ENCODE measurements at places on chromosomes 1 and 21. TPM values are rescaled to one million over a fixed set of nuclear protein-coding genes. Genes with fewer than 3 reads are reported as not detected.

The INSRR gene
- polyA plus RNA-seq = 1.1 TPM

The ZNF648 gene
- 0.09 TPM for polyA plus RNA-seq

DNA sequence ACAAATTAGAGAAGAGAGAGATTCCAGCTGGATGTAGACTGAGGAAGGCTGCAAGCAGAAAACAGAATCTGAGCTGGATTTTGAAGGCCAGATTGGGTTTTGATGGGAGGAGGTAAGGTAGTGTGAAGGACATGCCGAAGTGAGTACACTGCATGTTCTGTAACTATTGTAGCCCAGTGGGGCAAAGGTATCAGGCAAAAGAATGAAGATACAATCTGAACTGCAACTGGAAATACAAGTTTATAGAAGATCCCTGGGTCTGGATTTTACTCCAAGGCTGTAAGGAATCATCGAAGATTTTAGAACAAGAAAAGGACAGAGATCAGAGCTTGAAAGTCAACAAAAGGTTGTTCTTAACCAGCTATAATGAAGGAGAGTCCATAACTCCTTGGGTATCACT, 382.0 kb downstream of the KCNH1 start:
- H3K27ac ChIP-seq = no peak overlapping the region
- H3K36me3 ChIP-seq = no peaks in the 10 kb centered on the region
- H3K4me1 ChIP-seq = peaks cover 3% of the 10 kb centered on the region
- H3K27me3 ChIP-seq = no peaks in the 10 kb centered on the region
- no peak overlapping the region for H3K4me3 ChIP-seq

DNA sequence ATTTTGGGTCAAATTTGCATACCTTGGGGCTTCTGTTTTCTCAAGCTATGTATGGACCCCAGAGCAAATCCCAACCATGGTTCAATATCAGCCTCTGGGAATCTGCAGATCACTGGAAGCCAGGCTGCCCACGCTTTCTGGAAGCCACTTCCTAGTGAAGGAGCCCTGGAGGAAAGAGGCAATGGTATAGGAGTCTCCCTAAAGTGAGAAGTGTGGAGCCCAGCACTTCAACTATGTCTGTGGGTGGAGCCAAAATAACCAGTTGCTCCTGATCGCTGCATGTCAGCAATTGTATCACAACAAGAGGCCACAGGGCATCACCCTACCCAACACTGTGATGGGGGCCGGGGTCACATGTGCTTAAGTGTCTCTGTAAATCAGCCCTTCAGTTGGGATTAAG, 26.9 kb downstream of the ETS2 start:
- no peak overlapping the region for H3K27ac ChIP-seq
- no peak for DNase-seq
- no peaks in the 10 kb centered on the region for H3K27me3 ChIP-seq
- no peak overlapping the region for H3K4me3 ChIP-seq
- no peaks in the 10 kb centered on the region for H3K36me3 ChIP-seq

The SPRR2E gene
- not detected for polyA plus RNA-seq

DNA sequence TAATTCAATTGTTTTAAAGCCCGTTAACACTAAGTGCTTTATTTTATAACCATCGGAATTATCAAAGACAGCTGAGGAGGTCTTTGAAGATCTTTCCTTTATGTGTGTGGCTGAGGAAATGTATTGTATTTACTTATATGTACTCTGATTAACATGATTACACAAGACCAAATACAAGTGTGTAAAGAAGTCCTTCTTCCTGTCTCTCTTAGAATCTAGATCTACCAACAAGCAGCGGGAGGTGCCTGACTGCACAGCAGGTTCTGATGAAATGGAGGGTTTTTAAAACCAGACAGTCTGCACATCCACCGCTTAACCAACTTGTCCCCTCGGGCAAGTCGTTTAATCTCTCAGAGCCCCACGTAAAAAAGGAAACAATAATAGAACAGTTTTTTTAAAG, 240.5 kb upstream of the MAP1LC3C start:
- H3K27me3 ChIP-seq = no peaks in the 10 kb centered on the region
- H3K36me3 ChIP-seq = no peaks in the 10 kb centered on the region
- no peak overlapping the region for H3K27ac ChIP-seq
- no peaks in the 10 kb centered on the region for H3K4me1 ChIP-seq
- no peak for DNase-seq

DNA sequence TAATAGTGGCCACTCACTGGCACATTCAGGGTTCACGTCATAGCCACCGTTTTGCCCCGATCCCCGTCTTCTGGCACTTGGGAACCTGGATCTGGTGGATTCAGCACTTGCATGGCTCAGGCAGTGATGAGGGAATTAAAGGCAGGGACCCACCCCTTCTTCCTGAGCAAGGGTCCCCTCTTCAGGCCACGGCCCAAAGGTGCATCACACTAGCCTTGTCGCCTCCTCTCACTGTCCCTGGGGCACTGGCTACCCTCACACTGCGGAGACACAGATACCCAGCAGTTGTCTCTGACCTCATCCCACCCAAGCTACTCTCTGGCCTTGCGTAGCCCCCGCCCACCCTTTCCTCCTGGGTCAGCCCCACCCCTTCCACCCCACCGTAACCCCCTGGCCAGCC, 19.9 kb upstream of the LDLRAP1 start:
- no peak overlapping the region for H3K27ac ChIP-seq
- H3K27me3 ChIP-seq = peaks cover 5% of the 10 kb centered on the region
- H3K4me1 ChIP-seq = no peaks in the 10 kb centered on the region

The CYP4Z1 gene
- polyA plus RNA-seq = not detected

DNA sequence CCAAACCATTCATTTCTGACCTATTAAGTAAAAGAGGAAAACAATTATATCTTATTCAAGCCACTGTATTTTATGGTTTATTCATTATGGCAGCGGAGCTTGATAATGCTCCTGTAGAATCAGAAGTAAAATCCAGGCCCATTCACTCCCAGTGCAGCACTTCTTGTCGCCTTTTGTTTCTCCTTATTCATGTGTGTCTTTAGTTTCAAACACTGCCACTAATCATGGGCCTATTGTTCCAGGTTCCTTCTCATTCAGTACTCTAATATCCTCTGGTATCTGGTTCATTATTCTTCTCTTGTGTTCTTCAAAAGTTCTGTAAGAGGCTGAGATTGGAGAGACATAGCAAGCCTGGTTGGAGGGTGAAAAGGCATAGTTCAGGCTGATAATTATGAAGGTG, 218.3 kb downstream of the LRRIQ3 start:
- H3K4me1 ChIP-seq = no peaks in the 10 kb centered on the region
- H3K27me3 ChIP-seq = no peaks in the 10 kb centered on the region
- DNase-seq = no peak
- no peak overlapping the region for H3K4me3 ChIP-seq

GRCh38 chr1:173176246-173176645, 30.9 kb downstream of the TNFSF4 start:
- H3K4me3 ChIP-seq = no peak overlapping the region
- peak overlapping the region; percentile 24 for H3K27ac ChIP-seq
- H3K27me3 ChIP-seq = no peaks in the 10 kb centered on the region
- H3K4me1 ChIP-seq = no peaks in the 10 kb centered on the region
- H3K36me3 ChIP-seq = no peaks in the 10 kb centered on the region

The BECN2 gene
- polyA plus RNA-seq = 0.18 TPM

DNA sequence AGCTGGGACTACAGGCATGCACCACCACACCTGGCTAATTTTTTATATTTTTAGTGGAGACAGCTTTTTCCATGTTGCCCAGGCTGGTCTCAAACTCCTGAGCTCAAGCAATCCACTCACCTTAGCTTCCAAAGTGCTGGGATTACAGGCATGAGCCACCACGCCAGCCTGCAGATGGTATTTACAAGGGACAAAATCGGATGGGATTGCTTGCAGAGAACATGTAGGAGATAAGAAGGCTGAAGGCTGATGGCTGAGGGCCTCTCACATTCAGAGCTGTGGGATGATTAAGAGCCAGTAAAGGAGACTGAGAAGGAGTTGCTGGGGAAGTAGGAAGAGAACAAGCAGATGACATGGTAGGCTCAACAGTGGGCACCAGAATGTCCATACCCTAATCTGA, 24.0 kb upstream of the QSOX1 start:
- no peaks in the 10 kb centered on the region for H3K27me3 ChIP-seq
- H3K4me1 ChIP-seq = no peaks in the 10 kb centered on the region
- H3K36me3 ChIP-seq = no peaks in the 10 kb centered on the region
- H3K27ac ChIP-seq = no peak overlapping the region
- no peak for DNase-seq
- no peak overlapping the region for H3K4me3 ChIP-seq

GRCh38 chr1:12346483-12347151, 116.8 kb downstream of the VPS13D start:
- no peak for DNase-seq
- H3K27me3 ChIP-seq = no peaks in the 10 kb centered on the region
- H3K4me3 ChIP-seq = no peak overlapping the region
- H3K27ac ChIP-seq = no peak overlapping the region

- H3K36me3 ChIP-seq = no peaks in the 10 kb centered on the region
- H3K27ac ChIP-seq = peak overlapping the region; percentile 85
- peaks cover 12% of the 10 kb centered on the region for H3K27me3 ChIP-seq
- H3K4me3 ChIP-seq = peak overlapping the region; percentile 80
- peaks cover 48% of the 10 kb centered on the region for H3K4me1 ChIP-seq
Observed at GRCh38 chr21:44872323-44872648, 1.2 kb downstream of the PTTG1IP start.

DNA sequence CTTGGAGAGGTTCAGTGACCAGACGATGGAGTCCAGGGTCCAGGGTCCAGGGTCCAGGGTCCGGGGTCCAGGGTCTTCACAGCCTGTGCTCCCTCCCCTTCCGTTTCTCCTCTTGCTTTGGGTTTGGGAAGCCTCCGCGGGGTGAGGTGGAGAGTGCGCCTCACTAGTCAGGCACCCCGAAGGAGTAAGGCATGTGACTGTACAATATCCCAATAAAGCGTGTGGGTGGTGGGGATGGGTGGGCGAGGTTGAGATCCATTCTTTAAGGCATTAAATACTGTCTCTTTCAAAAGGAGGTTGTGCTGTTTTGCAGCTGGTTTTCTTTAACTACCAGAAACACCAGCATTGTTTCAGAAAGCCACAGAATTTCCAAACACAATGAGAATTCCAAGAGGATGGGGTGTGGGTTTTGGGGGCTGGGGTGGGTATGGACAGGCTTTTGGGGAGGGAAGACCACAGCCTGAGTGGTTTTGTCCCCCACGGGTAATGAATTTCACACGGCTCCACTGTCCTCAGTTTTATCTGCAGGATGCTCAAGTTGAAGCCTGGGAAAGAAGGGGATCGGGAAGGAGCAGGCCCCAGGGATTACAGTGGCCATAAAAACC, 65.7 kb downstream of the KIF26B start:
- H3K27me3 ChIP-seq = peaks cover 3% of the 10 kb centered on the region
- no peak overlapping the region for H3K27ac ChIP-seq
- no peak for DNase-seq
- no peak overlapping the region for H3K4me3 ChIP-seq

GRCh38 chr1:175669569-175669968, 73.8 kb downstream of the TNR start:
- no peak overlapping the region for H3K27ac ChIP-seq
- no peaks in the 10 kb centered on the region for H3K36me3 ChIP-seq
- H3K4me3 ChIP-seq = no peak overlapping the region
- DNase-seq = no peak
- H3K27me3 ChIP-seq = no peaks in the 10 kb centered on the region

DNA sequence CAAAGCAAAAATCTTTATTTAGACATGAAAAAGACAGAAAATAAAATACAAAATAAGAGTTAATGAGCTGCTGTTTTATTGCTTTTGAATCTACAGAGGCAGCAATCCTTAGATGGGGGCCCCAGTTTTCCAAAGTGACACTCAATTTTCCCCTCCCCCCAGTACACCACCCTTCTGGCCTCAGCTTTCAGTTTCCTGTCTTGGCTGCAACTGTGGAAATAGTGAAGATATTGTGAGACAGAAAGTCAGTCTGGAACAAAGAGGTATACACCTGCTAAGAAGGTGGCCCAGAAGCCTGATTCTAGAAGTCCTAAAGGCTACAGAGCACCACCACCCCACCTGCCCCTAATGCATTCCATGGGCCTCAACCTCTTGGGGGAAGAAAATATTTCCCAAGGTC, 1.1 kb upstream of the MTMR11 start:
- no peak overlapping the region for H3K4me3 ChIP-seq
- peak; percentile 90 for DNase-seq
- H3K4me1 ChIP-seq = peaks cover 48% of the 10 kb centered on the region
- no peaks in the 10 kb centered on the region for H3K27me3 ChIP-seq
- peaks cover 4% of the 10 kb centered on the region for H3K36me3 ChIP-seq
- H3K27ac ChIP-seq = peak overlapping the region; percentile 50

The GJB4 gene
- 0.13 TPM for polyA plus RNA-seq

DNA sequence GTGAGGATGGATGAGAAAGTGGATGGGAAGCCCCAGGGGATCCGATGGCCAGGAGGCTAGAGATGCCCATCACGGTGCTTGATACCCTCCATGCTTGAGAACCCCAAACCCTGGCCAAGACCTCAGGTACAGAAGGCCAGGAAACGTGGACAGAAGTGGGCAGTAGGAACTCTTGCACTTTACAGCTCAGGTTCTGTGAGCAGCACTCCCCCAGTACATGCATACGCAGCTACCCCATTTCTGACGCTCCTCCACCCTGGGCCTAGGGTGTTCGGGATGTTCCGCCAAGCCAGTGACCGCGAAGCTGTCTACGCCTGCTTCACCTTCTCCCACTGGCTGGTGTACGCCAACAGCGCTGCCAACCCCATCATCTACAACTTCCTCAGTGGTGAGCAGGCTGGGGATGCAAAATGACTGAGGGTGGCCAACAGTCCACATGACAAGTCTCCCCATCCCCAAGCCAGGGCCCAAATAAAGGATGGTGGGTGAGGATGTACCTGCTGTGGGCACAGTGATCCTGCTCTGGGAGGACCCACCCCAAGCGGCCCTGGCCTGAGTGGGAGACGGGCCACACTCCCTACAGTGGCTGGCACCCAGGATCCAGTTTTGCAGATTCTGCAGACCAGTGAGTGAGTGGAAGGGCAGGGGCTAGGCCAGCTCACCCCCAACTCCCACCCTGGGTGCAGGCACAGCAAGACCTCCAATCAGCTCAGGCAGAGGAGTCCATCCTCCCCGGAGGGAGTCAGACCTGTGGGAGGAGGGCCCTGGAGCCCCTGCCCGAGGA, 7.4 kb downstream of the HCRTR1 start:
- H3K27ac ChIP-seq = no peak overlapping the region
- H3K4me3 ChIP-seq = no peak overlapping the region
- H3K27me3 ChIP-seq = no peaks in the 10 kb centered on the region
- peaks cover 26% of the 10 kb centered on the region for H3K4me1 ChIP-seq
- H3K36me3 ChIP-seq = peaks cover 48% of the 10 kb centered on the region

DNA sequence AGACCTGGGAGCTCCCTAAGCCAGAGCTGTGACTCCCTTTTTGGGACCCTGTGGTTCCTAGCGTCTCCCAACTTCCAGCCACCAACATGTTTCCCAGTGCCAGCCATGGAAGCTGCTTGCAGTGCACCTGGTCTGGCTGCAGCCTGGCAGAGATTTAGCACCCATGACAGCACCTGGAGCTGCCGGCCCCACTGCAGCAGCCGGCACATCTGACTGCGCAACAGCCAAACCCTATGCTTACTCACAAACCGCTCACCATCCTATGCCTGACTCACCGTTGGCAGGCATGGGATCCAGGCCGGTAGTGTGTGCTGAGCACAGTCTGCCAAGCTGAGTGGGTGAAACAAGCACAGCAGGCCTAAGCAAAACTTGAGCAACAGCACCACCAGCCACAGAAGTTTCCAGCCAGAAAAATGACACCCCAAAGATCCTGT, 435.9 kb upstream of the PRMT6 start:
- no peak overlapping the region for H3K27ac ChIP-seq
- H3K4me1 ChIP-seq = no peaks in the 10 kb centered on the region
- H3K36me3 ChIP-seq = no peaks in the 10 kb centered on the region
- H3K27me3 ChIP-seq = no peaks in the 10 kb centered on the region
- no peak overlapping the region for H3K4me3 ChIP-seq

- no peaks in the 10 kb centered on the region for H3K36me3 ChIP-seq
- no peaks in the 10 kb centered on the region for H3K27me3 ChIP-seq
- no peaks in the 10 kb centered on the region for H3K4me1 ChIP-seq
- peak; percentile 88 for DNase-seq
Observed at GRCh38 chr1:35929730-35930592, 944 bp upstream of the AGO3 start.

The LRRIQ3 gene
- polyA plus RNA-seq = 0.84 TPM
